Neuronal stem cell (in vitro differentiated cells): ENCODE measurements at places on chromosomes 3 and 15.

DNA sequence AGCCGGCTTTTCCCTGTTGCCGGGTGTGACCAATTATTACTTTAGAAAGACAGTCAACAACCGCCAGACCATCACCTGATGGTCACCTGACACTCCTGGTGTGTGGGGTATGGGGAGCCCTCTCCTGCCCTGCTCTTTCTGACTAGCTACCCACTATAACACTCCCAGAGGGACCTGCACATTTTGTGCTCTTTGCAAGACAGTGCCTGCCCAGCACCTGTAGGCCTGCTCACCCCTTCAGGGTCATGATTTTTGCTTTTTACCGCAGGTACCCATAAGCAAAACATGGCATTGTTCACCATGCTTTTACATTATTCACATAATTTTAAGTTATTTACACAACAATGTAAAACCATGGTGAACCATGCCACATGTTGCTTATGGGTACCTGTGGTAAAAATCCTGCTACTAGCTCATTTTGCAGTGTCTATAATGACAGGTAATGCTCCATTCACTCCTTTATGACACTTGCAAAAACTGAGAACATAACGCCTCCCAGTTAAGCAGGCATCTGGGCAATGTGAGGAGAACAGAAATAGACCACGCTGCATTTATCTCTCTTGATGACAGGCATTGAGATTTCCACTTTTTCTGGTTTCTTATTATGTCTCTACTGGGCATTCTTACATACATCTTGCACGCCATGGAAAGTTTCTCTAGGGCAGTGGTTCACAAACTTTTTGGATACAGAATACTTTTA, 9.9 kb downstream of the CCRL2 start:
- H3K27ac ChIP-seq: no peak overlapping the region
- H3K36me3 ChIP-seq: no peaks in the 10 kb centered on the region
- H3K4me3 ChIP-seq: no peak overlapping the region
- H3K27me3 ChIP-seq: no peaks in the 10 kb centered on the region
- no peaks in the 10 kb centered on the region for H3K4me1 ChIP-seq

DNA sequence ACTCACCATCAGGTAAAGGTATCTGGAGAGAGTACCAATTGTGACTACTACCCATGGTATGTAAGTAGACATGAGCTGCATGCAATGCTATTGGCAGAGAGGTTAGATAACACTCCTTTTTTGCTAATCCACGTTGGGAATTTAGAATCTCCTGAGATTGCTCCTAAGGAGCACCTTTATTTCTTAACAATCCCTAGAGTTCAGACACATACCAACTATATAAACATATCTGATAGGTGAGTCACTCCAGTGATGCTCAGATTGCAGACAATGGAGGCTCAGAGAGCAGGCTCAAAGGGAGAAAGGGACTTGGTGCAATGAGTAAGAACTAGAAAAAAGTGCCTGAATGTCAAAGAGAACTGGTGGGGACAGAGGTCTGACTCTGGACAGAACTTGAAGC, 47.0 kb upstream of the LRRFIP2 start:
- H3K4me1 ChIP-seq: no peaks in the 10 kb centered on the region
- no peaks in the 10 kb centered on the region for H3K27me3 ChIP-seq

DNA sequence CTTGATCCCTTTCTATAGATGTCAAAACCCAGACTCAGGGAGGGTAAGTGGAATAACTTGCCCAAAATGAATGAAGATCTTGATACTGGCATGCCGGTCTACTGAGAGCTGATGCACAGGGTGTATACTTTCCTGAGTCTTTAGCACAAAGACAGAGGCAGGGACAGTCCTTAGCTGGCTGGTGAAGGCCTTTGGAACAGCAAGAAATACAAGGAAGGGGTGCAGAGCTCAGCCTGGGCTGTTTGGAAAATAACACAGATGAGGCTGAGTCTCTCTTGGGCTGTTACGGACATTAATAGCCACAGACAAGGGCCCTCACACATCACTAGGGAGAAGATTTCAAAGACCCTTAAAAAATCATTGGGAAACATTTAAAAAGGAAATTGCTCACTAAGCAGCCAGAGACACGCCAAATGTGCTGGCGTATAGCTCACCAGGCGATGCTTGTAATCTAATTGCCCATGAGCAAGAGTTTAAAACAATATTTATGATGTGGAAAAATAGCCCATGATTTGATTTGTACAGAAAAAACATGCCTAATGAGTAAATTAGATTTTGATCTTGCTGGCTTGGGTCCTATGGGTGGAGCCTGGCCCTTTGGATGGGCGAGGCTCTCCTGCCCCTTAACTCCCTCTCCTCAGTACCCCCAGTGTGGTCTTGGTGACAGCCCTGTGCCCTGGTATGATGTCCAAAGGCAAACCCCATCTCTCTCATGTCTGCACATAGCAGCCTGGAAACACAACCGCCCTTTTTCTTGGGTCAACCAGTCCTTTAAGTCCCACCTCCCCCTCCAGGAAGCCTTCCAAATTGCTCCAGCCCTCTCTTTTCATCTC, 81.8 kb upstream of the MRPS22 start:
- no peaks in the 10 kb centered on the region for H3K36me3 ChIP-seq
- H3K4me1 ChIP-seq: no peaks in the 10 kb centered on the region
- H3K27me3 ChIP-seq: no peaks in the 10 kb centered on the region

GRCh38 chr15:63880744-63881143, 47.0 kb upstream of the HERC1 start:
- no peak for DNase-seq
- no peak overlapping the region for H3K4me3 ChIP-seq
- no peaks in the 10 kb centered on the region for H3K27me3 ChIP-seq
- H3K4me1 ChIP-seq: peaks cover 16% of the 10 kb centered on the region
- H3K36me3 ChIP-seq: no peaks in the 10 kb centered on the region

DNA sequence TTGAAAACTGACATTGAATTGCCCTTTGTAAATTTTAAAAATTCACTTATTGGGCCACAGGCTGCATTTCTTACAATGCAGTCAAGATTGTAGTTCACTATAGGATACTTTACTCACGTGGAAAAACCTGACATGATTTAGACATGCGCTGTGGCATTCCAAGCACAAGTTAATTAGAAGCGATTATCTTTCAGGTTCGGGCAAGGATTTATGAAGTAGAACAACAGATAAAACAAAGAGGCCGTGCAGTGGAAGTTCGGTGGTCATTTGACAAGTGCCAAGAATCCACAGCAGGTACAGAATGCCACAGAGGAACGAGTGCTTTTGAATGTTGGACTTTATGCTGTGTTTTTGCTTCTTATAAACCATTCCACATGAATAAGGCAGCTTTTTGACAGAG, 37.8 kb downstream of the GPR171 start:
- no peaks in the 10 kb centered on the region for H3K27me3 ChIP-seq
- no peak overlapping the region for H3K27ac ChIP-seq
- no peak overlapping the region for H3K4me3 ChIP-seq
- H3K36me3 ChIP-seq: peaks cover 12% of the 10 kb centered on the region

GRCh38 chr15:43826508-43827341, at the start of gene WDR76:
Gene WDR76 (plus strand): TSS chr15:43827002. CDS start chr15:43827033, 31 bp downstream.
- peak; percentile 61 for DNase-seq
- H3K27me3 ChIP-seq: no peaks in the 10 kb centered on the region
- peaks cover 37% of the 10 kb centered on the region for H3K36me3 ChIP-seq
- no peak within 1 kb of the TSS for H3K27ac ChIP-seq
- peak within 1 kb of the TSS; percentile 84 for H3K4me3 ChIP-seq
- peaks cover 3% of the 10 kb centered on the region for H3K4me1 ChIP-seq

DNA sequence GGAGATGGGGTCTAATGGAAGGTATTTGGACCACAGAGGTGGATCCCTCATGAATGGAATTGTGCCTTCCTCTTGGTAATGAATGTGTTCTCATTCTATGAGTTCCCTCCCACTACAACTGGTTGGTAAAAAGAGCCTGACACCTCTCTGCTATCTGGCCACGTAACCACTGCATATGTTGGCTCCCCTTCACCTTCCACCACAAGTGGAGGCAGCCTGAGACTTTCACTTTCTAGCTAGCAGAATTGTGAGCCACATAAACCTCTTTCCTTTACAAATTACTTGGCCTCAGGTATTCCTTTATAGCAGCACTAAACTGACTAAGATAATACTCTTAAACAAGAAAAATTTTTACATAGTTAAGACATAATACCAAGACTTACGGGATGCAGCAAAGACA, 155.3 kb downstream of the NR1I2 start:
- no peak for DNase-seq
- peaks cover 7% of the 10 kb centered on the region for H3K36me3 ChIP-seq
- H3K4me3 ChIP-seq: no peak overlapping the region
- no peaks in the 10 kb centered on the region for H3K27me3 ChIP-seq

DNA sequence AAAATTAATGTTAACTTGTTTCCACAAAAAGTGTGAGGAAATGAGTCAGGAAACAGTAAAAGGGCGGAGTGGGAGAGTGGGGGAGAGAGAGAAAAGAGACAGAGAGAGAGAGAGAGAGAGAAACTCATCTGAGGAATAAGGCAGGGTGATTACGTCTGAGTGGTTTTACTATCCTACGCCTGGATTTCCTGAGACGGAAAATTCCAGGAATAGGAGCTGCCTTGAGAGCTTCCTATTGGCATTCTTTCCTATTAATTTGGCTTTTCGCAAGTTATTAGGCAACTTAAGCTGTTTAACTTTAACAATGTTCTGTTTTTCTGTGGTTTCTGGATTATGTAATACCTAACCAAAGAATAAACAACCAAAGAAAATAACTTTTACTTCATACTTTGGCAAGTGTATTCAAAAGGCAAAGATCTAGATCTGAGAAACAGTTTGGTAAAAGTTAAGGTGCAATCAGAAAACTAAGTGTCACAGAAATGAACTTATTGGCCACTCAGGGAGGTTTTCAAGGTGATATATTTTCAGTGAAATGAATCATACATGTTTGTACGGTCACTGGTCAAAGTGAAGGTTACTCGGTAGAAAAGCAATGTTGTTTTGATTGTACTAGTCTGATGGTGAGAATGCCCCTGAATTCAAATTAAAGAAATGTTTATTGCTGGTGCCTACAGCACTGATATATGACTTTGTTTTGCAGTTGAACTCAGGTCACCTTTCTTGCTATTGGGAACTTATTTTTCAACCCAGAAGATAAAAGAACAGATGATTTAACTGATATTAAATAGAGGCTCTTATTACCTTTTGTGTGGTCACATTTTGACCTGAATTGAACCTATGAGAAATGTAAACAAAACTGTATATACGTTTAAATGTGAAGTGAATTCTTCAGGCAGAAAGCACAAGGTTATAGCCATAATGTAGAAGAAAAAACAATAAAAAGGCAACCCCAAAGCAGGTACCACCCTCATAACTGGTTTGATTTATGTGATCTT, 39.9 kb upstream of the TNFSF10 start:
- H3K27ac ChIP-seq: no peak overlapping the region
- H3K4me3 ChIP-seq: no peak overlapping the region
- no peaks in the 10 kb centered on the region for H3K27me3 ChIP-seq
- no peak for DNase-seq
- H3K4me1 ChIP-seq: no peaks in the 10 kb centered on the region

DNA sequence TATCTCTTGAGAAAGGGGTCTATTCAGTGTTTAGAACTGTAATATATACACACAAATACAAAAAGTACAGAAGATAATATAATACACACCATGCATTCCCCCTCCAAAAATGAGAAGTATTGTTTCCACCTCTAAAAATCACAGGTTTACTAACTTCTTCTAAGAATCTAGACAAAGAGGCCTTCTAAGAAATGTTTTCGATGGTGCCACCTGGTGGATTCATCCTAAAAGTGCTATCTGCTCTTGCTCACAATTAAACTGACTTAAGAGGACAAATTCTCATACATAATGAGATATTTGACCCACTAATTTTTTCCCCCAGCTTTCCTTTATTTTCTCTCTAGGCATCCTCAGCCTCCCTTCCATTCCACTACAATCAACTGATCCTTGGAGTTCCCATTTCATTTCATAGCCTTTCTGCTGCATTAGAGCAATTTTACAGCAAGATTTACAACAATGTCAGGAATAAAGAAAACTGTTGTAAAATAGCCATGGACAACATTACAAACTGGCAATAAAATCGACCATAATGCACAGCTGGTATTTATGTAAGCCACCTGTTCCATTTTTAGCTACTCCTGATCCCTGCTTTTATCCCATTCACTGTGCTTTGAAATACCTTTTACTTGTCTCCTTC, 124.6 kb downstream of the ARRDC4 start:
- peak; percentile 44 for DNase-seq
- H3K4me1 ChIP-seq: no peaks in the 10 kb centered on the region
- H3K27me3 ChIP-seq: no peaks in the 10 kb centered on the region
- no peak overlapping the region for H3K27ac ChIP-seq
- H3K4me3 ChIP-seq: no peak overlapping the region
